ENCODE measurements at places on chromosomes 7 and 10. TPM values are rescaled to one million over a fixed set of nuclear protein-coding genes. Genes with fewer than 3 reads are reported as not detected.

SGPL1 gene
- total RNA-seq: 24.4 TPM

IFIT2 gene
- 10.0 TPM for total RNA-seq

HHEX gene
- total RNA-seq: 5.0 TPM

REEP3 gene
- 68.5 TPM for total RNA-seq

ACSM6 gene
- not detected for total RNA-seq

CFAP69 gene
- total RNA-seq: 1.1 TPM

AGAP6 gene
- 5.3 TPM for total RNA-seq

COL17A1 gene
- total RNA-seq: 1.3 TPM

AS3MT gene
- 2.7 TPM for total RNA-seq

Measured in HFFc6 (cell line).